GM23248 (cell line): ENCODE measurements at places on chromosomes 11 and 22. TPM values are rescaled to one million over a fixed set of nuclear protein-coding genes. Genes with fewer than 3 reads are reported as not detected.

DNA sequence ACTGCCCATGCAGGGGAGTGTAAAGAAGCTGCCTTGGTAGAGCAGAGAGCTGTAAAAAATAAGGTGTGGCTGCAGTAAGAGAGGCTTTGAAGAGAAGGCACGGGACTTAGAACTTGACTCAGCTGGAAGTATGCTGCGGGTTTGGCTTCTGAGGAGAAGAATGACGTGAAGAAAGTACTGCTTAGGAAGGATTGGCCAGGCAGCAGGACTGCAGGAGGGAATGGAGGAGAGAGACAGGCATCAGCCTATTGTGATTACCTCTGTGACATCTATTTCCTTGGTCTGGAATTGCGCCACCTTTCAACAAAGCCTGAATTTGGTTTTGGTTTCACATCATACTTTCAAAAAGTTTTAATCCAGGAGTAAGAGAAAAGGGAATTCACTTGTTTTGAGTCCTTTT lies 22.5 kb downstream of the PRRG4 start:
- no peaks in the 10 kb centered on the region for H3K4me1 ChIP-seq
- DNase-seq: peak; percentile 75
- H3K27ac ChIP-seq: no peak overlapping the region

GRCh38 chr11:329886-330253 lies 9.2 kb upstream of the IFITM3 start:
- H3K4me3 ChIP-seq: no peak overlapping the region
- H3K4me1 ChIP-seq: peaks cover 5% of the 10 kb centered on the region; the same call in 1 of the 2 replicates
- no peak for DNase-seq
- no peaks in the 10 kb centered on the region for H3K27me3 ChIP-seq

- H3K27ac ChIP-seq: no peak overlapping the region
- no peak for DNase-seq
- H3K27me3 ChIP-seq: no peaks in the 10 kb centered on the region
Observed at GRCh38 chr22:49893025-49893424, 25.2 kb downstream of the ALG12 start.

DNA sequence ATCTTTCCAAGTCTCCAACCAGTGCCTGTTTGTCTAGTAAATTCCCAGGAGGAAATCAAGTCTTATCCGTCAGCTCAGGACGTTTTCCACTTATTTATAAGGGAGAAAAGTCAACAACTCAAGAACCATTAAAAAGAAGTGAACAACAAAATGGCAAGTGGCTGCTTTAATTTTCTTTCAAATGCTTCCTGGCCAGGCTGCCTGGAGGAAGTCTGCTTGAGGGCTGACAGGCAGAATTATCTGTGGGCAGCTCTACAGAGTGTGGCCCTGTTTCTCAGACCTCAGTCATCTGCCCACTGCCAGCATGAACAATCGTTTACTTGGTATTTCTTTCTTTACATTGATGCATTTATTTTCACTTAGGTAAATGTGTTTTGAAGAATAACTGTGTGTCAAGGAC lies 281.9 kb upstream of the ISX start:
- H3K4me1 ChIP-seq: no peaks in the 10 kb centered on the region
- no peak overlapping the region for H3K27ac ChIP-seq
- H3K27me3 ChIP-seq: no peaks in the 10 kb centered on the region
- no peaks in the 10 kb centered on the region for H3K36me3 ChIP-seq
- DNase-seq: no peak

DNA sequence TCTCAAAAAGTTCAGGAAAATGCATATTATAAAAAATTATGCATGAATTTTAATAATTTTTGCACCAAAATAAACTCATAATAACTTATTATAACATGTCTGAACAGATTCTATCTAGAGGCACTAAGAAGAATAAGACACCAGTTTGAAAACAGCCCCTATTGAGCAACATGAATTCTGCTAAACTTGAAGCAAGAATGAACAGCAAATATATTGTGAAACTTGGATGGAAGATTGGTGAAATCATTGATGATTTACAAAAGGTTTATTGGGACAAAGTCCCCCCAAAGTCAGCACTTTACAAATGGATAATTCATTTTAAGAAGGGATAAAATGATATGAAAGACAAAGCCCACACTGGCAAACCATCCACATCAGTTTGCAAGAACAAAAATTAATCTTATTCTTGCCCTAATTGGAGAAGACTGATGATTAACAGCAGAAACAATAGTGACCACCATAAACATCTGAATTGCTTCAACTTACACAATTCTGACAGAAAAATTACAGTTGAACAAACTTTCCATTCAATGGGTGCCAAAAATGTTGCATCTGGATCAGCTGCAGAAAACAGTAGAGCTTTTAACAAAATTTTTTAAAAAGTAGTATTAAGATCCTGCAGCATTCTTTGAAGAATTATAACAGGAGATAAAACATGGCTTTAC lies 257.5 kb upstream of the FAT3 start:
- H3K36me3 ChIP-seq: no peaks in the 10 kb centered on the region
- no peak overlapping the region for H3K27ac ChIP-seq
- DNase-seq: no peak
- H3K27me3 ChIP-seq: no peaks in the 10 kb centered on the region

GRCh38 chr11:93482556-93482955 lies 60.6 kb downstream of the SMCO4 start:
- no peaks in the 10 kb centered on the region for H3K4me1 ChIP-seq
- no peak overlapping the region for H3K4me3 ChIP-seq
- H3K27ac ChIP-seq: no peak overlapping the region
- no peak for DNase-seq

GRCh38 chr11:128931668-128932067 lies 11.0 kb downstream of the TP53AIP1 start:
- H3K4me3 ChIP-seq: no peak overlapping the region
- no peaks in the 10 kb centered on the region for H3K4me1 ChIP-seq
- no peak overlapping the region for H3K27ac ChIP-seq
- no peak for DNase-seq
- peaks cover 13% of the 10 kb centered on the region for H3K27me3 ChIP-seq

RNASEH2C gene
- total RNA-seq: 45.7 and 56.1 TPM in 2 replicates

FGF4 gene
- total RNA-seq: not detected in 2 replicates

APOL6 gene
- 20.4 and 20.8 TPM in 2 replicates for total RNA-seq

NXPE1 gene
- not detected in 2 replicates for total RNA-seq
